ENCODE measurements at places on chromosomes 1 and 21.

DNA sequence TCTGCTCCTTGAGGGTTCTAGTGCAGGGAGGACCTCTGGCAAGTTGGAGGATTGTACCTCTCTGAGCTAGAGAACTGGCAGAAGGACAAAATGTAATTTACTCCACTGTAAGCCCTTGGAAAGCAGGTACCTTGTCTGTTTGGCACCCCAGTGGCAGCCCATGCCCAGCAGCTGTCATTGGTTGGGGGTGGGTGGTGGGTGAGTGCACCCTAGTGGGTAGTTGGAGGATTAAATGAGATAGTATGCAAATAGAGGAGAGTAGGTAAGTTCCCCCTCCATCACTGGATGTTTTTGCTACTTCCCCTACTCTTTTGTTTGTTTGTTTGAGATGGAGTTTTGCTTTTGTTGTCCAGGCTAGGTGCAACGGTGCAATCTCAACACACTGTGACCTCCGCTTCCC, 69.8 kb downstream of the RYR2 start:
- no peak for DNase-seq

DNA sequence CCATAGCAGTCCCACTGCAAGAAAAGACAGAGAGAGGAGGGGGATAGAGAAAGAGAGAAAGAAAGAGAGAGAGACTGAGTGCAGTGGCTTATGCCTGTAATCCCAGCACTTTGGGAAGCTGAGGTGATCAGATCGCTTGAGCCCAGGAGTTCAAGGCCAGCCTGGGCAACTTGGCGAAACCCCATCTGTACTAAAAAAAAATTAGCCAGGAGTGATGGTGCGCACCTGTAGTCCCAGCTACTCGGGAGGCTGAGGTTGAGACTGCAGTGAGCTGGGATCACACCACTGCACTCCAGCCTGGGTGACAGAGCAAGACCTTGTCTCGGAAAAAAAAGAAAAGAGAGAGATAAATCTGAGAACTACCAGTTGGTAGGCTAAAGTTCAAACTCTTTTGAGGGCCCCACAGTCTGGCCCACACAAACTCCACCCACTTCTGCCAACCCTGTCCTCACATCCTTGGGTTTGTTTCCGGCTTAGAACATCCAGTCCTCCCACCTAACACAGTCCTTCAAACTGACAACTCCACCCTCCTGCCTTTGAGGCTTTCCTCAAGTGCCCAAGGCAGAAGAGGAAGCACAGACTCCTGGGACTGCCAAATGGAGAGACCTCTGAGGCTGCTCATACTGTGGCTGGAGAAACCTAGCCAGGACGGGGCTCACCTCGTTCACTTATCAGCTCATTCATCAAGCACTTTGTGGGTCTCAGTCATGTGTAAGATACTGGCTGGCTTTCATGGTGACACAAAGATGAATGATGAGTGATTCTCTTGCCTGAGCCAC, 20.1 kb downstream of the TFAP2E start:
- no peak for DNase-seq

GRCh38 chr1:21139601-21140000, 37.1 kb downstream of the EIF4G3 start:
- no peak for DNase-seq

- no peak for DNase-seq
Measured at GRCh38 chr1:198850196-198850595, 211.4 kb downstream of the PTPRC start.

- DNase-seq = no peak
Measured at GRCh38 chr1:15033264-15033663, 120.3 kb upstream of the TMEM51 start.

GRCh38 chr1:169928438-169929209, 34.9 kb upstream of the SCYL3 start:
- peak; percentile 59 for DNase-seq

DNA sequence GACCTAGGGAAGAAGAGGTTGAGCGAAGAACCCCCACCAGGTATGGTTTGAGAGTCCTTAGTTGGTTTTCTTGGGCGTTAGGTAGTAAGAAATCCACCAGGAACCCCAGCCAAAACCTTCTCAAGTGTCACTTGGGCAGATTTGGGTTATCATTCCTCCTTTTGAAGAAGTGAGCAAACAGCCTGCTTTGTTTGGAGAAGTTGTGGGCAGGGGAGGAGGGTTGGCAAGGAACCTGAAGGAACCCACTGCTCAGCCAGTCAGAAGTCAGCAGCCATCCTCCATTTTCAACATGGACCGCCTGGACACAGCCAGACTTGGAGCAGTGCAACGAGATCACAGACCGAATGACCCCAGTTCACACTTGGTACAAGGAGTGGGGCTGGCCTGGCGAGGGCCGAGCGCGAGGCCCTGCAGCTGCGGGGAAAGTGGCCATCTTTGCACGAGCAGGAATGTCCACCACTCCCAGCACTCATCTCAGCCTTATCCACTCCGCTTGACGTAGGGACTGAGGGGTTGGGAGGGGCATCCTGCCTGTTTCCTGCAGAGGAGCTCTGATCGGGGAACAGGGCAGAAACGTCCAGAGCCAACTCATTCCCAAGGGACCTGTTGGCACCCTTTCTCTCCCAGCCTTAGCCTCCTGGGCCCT, 7.2 kb downstream of the ADPRS start:
- DNase-seq = no peak

DNA sequence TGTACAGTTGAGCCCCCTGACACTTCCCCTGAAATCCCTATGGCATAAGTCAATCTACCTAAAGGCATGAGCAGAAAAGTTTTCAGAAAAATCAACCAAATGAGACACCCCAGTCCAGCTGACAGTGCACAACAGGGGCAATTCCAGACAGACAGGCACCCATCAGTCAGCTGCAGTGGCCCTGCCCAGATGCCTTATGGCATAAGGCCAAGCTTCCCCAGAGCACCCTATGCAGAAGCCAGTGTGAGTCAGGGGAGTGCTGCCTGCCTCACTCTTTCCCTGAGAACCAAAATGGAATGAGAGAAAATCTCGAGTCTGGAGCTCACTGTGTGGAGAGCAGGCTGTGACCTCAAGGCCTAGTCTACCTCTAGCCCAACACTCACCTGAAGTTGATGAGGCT, 38.1 kb downstream of the MRAP start:
- DNase-seq = peak; percentile 32

- no peak for DNase-seq
Measured at GRCh38 chr1:29829448-29830344, 593.4 kb downstream of the PTPRU start.

GRCh38 chr1:165371588-165372225, 15.2 kb upstream of the LMX1A start:
- DNase-seq = peak; percentile 45

- no peak for DNase-seq
Measured at GRCh38 chr1:190320952-190321351, 156.7 kb downstream of the BRINP3 start.

DNA sequence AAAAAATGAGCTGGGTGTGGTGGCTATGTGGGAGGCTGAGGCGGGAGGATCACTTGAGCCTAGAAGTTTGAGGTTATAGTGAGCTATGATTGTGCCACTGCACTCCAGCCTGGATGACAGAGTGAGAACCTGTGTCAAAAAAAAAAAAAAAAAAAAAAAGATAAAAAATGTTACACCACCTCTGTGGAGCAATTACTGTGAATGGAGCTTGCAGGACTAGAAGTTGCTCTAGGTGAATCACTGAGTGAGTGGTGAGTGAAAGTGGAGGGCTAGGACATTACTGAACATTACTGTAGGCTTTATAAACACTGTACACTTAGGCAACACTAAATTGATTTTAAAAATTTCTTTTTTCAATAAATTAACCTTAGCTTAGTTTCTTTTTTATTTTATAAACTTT, 21.9 kb downstream of the TLCD4 start:
- DNase-seq = no peak

- DNase-seq = no peak
Measured at GRCh38 chr1:230284891-230285290, 141.2 kb downstream of the PGBD5 start.

DNA sequence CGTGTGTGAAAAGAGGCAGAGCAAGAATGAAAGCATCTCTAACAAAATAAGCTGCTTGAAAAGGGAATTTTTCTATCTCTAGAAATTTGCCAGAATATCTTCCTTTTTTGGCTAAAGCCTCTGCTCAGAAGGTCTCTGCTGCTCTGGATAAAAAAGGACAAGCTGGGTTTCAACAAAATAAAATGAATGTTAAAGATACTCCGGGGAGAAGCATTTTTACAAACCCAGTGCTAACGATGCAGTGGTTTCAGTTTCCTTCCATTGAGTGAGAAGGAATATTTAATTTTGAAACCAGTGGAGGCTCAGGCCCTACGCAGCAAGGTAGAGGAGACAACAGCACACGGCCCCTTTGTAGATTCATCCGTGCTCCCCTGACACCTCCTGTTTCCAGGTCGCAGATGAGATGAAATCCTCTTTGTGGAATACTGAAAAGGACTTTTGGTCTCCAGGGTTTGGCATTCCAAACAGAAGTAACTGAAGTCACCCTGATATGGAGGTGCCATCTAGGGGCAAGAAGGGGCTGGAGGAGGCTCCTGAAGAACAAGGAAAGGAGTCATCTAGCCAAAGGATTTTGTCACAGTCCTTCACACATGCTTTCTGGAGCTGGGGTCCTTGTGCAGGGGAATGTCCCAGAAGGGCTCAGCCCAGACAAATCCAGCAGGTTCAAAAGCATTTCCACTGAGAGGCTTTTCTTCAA, 65.7 kb upstream of the SYT6 start:
- DNase-seq = peak; percentile 28

DNA sequence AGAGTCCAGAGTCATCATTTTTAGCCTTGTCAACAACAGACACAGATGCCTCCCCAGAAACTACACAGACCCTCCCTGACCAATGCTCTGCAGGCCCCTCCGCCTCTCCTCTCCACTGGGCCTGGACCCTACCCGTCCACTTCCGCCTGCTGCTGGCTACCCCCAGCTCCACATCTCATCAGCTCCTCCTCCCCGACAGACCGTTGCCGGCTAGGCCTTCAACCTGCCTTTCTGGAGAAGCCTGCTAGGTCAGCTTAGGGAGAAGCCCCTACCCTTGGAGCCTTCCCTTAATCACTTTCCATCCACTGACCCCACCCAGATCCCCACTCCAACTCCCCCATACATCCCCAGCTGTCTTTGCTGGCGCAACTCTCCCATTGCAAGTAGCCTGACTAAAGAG, 1.4 kb downstream of the TRIM17 start:
- DNase-seq = no peak

DNA sequence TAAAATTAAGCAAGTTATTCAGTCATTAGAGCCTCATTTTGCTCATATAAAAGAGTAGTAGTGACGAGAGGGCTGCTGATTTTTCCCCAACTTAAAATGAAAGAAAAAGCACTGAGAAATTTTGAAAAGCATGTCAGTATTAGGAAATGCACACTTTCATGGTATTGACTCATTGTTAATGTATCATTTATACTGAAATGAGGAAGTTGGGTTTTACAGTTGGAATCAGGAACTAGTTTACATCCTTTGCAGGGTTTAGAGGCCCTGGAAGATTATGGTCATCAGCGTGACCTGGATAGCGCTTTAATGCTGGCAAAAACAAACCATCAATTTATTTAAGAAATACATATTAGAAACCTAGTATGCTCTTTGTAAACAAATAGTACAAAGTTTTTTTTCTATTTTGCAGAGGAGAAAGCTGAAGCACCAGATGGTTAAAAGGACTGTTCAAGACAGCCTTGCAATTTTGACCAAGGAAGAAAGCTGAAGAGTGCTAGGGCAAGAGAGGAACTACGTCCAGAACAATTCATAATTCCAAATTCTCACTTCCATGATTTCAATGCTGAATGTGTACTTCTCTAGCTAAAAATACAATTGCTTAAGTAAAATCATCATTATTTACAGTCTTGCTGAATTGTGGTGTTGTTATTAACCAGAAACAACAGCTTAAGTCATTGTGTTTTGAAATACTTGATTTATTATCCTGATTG, 94.8 kb upstream of the SGIP1 start:
- no peak for DNase-seq

DNA sequence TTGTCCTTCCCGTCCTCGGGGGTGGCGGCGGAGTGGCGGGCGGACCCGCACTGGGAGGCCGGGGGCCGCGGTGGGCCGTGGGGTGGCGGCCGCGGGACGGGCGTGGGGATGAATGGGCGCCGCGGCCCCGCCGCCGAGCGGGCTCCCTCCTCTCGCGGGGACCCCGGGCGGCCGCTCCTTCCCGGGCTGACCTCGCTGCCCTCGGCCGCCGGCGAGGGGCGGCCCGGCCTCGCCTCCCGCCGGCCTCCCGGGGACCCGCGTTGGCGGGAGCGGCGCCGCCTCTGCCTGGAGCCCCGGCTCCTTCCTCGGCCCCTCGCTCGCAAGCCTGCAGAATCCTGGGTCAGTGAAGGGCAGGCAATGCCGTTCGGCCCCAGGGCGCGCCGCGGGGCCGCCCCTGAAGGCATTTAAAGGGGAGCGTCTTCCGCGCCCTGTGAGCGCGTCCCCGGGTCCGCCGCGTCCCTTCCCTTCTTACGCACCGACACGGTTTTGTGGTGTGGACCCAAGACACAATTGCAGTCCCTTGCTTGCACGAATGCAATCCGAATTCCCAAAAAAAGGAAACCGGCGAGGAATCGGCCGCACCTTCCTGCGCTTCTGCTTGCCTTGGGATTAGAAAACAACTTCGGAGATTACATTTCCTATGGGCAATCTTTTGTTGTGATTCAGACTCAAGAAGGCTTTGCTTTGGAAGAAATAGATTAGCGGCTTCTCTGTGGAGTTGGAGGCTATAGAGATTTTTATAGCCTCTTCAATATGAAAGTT, 776 bp downstream of the ITSN1 start:
- DNase-seq = peak; percentile 41

GRCh38 chr1:65992165-65992821, 199.6 kb downstream of the PDE4B start:
- no peak for DNase-seq

DNA sequence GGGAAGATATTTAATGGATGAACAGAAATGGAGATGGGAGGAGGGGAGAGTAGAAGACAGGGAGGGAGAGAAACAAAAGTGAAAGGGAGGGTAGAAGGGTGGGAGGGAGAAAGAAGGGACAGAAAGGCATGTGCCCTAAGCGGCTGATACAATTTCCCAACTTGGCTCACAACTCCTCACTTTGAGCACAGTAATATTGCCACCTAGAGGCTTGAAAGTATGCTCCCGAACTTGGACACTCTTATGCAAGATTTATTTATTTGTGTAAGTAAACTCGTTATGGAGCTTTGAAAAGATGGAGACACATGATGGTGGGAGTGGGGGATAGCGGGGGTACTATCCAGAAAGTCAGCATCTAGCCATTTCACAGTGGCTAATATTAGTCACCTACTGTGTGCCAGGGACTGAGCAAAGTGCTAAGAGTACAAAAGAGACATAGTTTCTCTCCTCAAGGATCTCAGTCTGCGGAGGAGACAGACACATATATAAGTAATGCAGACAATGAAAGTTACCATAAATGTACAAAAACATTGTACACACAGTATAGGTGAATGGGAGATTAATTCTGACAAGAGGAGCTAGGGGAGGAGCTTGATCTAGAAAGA, 189.7 kb downstream of the SEC16B start:
- peak; percentile 70 for DNase-seq

DNA sequence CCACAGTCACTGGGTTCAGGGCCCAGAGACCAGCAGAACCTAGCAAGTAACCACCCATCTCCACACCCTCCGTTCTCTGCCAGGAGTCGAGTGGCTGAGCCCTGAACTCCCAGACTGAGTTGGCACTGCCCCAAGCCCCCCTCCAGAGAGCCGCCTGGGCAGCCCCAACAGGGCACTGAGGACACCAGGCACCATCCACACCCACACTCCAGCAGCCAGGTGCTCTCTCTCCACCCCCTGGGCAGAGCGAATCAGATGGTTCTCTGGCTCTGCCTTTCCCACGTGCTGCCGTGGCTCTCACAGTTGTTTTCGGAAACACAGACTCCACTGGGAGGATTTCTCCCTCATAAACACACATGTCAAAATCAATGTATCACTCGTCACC, 13.6 kb downstream of the WDR4 start:
- DNase-seq = no peak

All from GM03348 (cell line).